Panc1 (cell line): ENCODE measurements at places on chromosomes 11 and 22. TPM values are rescaled to one million over a fixed set of nuclear protein-coding genes. Genes with fewer than 3 reads are reported as not detected.

The ZNF280B gene
- total RNA-seq = 0.10 TPM

The GRK3 gene
- 12.0 TPM for total RNA-seq

DNA sequence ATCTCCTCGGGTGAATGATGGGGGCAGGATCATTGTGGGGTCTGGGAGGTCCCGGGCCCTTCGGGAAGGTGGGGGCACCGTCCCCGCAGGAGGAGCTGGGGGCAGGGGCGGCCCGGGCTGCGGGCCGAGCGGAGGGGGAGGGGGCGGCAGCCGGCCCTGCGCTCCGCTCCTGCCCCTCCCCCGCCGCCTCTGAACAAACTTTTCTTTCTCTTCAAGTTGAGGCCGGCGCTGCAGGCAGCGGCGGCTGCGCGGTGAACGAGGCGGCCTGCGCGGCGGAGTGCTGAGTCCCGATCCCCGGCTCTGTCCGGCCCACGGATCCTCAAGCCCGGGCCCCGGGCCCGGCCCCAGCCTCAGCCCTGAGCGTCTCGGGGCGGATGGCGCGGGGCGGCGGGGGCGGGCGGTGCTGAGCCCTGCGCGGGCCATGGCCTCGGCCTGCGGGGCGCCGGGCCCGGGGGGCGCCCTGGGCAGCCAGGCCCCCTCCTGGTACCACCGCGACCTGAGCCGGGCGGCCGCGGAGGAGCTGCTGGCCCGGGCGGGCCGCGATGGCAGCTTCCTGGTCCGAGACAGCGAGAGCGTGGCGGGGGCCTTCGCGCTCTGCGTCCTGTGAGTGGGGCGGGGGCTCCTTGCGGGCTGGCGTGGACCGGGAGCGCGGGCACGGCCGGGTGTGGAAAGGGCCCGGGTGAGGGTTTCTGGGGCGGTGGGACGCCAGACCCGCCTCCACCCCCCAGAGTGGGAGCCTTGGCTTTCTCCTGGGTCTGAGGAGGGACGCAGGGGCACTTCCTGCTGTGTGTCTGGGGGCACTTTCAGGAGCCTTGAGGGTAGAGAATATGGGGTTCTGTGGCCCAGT, at the start of gene INPPL1:
Gene INPPL1 (plus strand): TSS at position 204 of the 847 bp plus-strand sequence. CDS start 218 bp downstream, at position 422.
- peak within 1 kb of the TSS; percentile 97 for H3K27ac ChIP-seq
- no peaks in the 10 kb centered on the region for H3K27me3 ChIP-seq
- H3K4me3 ChIP-seq = peak within 1 kb of the TSS; percentile 95
- peaks cover 22% of the 10 kb centered on the region for H3K4me1 ChIP-seq
- H3K36me3 ChIP-seq = peaks cover 3% of the 10 kb centered on the region; the same call in 1 of the 2 replicates

DNA sequence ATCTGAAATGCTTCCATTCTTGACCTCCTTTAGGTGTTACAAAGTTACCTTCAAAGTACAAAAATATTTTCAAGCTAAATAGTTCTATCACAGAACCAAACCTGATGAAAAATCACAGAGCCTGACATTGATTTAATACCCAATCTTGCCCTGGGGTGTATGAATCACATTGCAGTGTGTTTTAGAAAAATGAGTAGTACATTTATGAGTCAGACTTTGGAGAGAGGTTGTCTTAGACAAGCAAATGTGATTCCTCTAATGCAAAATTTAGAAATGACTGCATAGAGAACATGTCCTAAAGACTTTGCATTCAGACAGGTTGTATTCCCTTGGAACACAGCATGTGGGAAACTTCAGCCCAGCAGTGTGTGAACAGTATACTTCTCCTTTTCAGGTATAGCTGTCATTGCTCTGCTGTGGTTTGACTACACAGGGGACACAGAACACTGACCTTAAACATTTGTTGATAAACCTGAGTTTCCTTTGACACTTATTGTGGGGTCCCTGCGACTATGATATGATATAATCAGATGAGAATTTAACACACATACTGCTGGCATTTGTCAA, 972.1 kb downstream of the JRKL start:
- no peak for DNase-seq
- no peak overlapping the region for H3K4me3 ChIP-seq
- H3K27me3 ChIP-seq = no peaks in the 10 kb centered on the region

DNA sequence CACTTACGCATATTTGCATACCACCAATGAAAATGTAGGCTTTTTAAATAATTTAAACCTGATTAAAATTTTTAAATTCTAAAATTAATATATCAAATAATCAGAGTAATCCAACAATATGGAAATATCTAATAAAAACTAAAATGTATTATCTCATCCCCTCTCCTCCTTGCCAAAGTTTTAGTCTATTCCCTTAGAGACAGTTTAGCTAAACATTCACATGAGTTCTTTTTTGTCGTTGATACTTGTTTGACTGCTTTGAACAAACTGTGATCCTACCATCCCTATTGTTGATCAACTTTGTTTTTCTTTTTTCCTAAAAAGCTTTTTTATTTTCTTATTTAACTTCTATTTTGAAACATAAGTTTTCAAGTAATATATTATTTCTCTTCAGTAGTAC, 81.4 kb upstream of the PARVA start:
- no peak overlapping the region for H3K4me3 ChIP-seq
- H3K27me3 ChIP-seq = no peaks in the 10 kb centered on the region
- DNase-seq = no peak
- H3K4me1 ChIP-seq = no peaks in the 10 kb centered on the region
- no peaks in the 10 kb centered on the region for H3K36me3 ChIP-seq

GRCh38 chr11:28417601-28418323, 309.6 kb downstream of the METTL15 start:
- no peak for DNase-seq
- no peak overlapping the region for H3K4me3 ChIP-seq
- H3K27ac ChIP-seq = no peak overlapping the region
- no peaks in the 10 kb centered on the region for H3K27me3 ChIP-seq
- H3K36me3 ChIP-seq = no peaks in the 10 kb centered on the region

DNA sequence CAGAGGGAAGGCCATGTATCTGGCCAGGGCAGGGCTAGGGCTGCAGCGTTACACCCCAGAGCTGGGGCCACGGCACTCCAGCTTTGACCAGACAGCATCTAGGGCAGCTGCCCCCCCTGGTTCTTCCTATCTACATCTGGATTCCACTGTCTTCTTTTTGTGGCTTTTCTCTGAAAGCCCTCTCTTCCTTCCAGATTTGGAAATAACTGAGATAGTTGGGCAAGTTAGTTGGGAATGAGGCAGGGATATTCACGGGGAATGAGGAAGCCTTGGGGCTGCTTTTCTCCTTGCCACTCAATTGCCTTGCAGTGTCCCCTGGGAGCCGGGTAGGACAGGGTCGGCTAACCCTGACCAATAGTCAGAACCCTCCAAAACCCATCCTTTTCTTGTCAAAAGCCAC, 26.8 kb downstream of the CLMP start:
- no peaks in the 10 kb centered on the region for H3K36me3 ChIP-seq
- H3K27me3 ChIP-seq = no peaks in the 10 kb centered on the region
- H3K27ac ChIP-seq = no peak overlapping the region
- H3K4me1 ChIP-seq = no peaks in the 10 kb centered on the region
- DNase-seq = no peak

DNA sequence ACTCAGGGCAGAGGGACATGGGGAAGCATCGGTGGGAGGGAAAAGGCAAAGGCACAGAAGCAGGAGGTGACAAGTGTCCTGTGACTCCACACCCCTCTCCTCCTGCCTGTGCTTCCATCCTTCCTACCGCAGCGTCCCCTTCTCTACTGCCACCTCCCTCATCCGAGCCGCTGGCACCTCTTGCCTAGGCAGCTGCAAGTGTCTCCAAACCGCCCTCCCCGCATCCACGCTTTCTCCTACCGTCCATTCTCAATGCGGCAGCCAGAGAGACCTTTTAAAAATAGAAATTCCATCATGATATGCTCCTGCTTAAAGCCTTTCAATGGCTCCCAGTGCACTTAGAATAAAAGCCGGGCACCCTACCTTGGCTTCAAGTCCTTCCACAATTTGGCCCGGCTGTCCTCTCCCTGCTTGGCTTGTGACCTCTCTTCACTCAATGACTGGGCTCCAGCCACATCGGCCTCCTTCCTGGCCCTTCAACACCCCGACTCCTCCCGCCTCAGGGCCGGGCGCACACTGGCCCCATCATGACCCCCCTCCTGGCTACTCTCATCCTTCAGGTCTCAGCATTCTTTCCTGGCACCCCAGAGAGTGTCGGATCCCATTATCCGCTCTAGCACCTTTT, 16.5 kb downstream of the LRRC10B start:
- H3K27ac ChIP-seq = no peak overlapping the region
- no peaks in the 10 kb centered on the region for H3K27me3 ChIP-seq
- no peaks in the 10 kb centered on the region for H3K4me1 ChIP-seq
- no peak for DNase-seq
- H3K4me3 ChIP-seq = no peak overlapping the region

DNA sequence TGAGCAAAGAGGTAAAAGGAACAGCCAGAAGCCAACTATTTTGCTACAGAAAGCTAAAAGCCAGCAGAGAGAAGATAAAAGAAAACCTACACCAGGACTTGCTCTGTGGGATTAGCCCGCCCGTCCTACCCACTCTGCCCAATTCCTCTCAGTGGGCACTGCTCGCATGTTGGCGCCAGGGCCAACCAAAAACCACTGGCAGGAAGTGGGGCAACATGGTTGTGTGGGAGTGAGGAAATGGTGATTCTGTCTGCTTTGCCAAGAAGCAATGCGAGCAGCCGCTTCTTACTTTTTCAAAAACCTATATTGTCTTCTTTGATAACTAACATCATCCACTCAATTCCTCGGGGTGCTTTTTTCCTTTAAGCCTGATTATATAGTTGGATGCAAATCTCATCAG, 14.2 kb upstream of the APOA1 start:
- H3K36me3 ChIP-seq = no peaks in the 10 kb centered on the region; the same call in 1 of the 2 replicates
- H3K4me3 ChIP-seq = no peak overlapping the region
- H3K27me3 ChIP-seq = no peaks in the 10 kb centered on the region
- H3K4me1 ChIP-seq = peaks cover 8% of the 10 kb centered on the region; the same call in 1 of the 2 replicates

DNA sequence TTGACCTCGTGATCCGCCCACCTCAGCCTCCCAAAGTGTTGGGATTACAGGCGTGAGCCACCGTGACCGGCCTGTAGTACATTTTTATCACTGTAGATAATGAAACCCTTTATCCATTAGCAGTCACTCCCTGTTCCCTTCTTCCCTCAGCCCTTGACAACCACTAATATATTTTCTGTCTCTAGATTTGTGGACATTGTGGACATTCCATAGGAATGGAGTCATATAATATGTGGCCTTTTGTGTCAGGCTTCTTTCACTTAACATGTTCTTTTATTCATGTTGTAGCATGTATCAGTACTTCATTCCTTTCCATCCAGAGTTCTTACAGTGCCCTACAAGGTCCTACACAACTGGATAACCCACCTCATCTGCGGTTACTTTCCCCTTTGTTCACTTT, 30.5 kb downstream of the RRM1 start:
- H3K27me3 ChIP-seq = no peaks in the 10 kb centered on the region
- no peak for DNase-seq
- H3K4me3 ChIP-seq = no peak overlapping the region

DNA sequence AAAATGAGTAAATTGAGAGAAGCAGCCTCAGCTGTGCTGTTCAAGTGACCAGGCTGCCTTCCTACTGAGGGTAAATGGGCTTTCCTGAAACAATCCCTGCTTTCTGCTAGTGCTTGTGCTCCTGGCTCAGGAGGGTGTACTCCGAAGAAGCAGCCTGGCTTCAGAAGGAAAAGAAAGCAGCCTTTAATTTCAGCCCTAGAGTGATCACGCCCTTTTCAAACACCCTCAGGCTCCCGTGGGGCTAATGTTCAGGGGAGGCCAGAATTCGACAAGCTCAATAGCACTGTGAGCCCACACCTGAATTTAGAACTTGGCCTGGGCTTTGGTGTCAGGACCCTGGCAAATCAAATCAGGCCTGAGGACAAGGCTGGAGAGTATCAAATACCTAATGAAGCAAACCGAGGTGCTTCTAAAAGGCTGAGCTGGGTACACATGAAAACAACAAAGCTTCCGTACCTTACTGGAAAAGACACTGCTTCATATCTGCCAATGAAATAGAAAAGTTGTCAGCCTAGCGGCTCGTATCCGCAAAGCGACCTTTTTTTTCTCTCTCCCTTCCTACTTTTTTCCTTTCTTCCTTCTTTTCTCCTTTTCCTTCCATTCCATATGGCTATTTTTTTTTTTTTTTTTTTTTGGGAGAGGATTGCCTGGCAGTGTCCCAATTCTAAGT, 387.8 kb downstream of the SOX6 start:
- peaks cover 4% of the 10 kb centered on the region for H3K4me1 ChIP-seq
- DNase-seq = no peak
- peak overlapping the region; percentile 32 for H3K27ac ChIP-seq
- H3K4me3 ChIP-seq = no peak overlapping the region
- H3K36me3 ChIP-seq = no peaks in the 10 kb centered on the region
